Stimulated activated CD4-positive, alpha-beta T cell treated with anti-CD3 and anti-CD28 coated beads, Interleukin-12 subunit alpha, Interleukin-12 subunit beta, amount 100 ng/mL, for 24 hours (primary cell): ENCODE measurements at places on chromosomes 6 and 20.

GRCh38 chr6:14775528-14775927 lies 470.3 kb upstream of the JARID2 start:
- no peak for DNase-seq

DNA sequence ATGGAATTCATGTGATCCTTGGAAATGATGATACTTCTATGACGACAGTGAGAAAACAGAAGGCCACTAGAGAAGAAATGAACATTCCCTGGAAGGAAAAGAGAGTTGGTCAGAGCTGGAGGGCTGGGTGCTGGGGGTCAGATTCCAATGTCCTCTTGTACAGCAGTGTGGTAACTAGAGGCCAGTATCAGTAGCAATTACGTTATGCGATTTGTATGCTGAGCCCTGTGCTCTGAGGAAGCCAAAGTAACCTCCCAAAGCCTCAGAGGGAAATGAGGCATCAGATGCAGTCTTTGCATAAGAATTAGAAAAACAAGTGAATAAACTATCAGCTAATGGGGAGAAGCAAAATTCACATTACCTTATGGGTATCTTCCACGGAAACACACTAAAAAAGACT lies 65.5 kb upstream of the SLC4A11 start:
- no peak for DNase-seq

GRCh38 chr6:111764238-111765175 lies 108.7 kb downstream of the FYN start:
- peak; percentile 61 for DNase-seq

DNA sequence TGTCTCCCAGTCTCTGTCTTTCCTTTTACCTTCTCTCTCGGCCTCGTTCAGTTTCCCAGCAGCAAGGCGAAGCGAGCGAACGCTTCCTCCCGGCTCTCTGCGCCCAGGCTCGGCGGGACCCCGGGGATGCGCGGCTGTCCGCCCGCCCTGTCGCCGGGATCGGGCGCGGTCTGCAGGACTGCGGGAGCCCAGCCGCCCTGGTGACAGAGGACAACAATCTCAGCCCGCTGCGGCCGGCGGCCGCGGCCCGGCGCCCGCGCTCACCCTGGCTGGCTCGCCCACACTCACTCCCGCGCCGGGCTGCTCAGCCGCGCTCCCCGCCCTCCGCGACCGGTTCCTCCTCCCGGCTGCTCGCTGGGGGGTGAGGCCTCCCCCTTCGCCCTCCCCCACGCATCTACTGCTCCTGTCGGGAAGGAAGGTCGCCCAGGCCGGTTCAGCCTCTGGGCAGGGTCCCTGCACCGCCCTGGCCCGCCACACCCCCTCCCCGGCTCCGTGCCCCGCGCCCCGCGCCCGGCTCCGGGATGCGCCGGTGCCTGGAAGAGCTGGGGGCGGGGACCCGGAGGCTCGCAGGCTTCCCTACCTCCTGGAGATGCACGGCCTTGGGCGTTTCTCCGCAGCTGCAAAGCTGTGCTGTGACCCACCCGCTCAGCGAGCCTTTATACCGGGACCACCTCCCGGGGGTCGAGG lies 410 bp downstream of the SYNE1 start:
- DNase-seq, result no peak

GRCh38 chr20:57438552-57438951 lies 47.4 kb downstream of the RBM38 start:
- DNase-seq, result no peak

- no peak for DNase-seq
Observed at GRCh38 chr6:111992851-111993250, 61.1 kb upstream of the CCN6 start.

GRCh38 chr6:126102358-126102757 lies 116.0 kb downstream of the TRMT11 start:
- DNase-seq, result no peak

DNA sequence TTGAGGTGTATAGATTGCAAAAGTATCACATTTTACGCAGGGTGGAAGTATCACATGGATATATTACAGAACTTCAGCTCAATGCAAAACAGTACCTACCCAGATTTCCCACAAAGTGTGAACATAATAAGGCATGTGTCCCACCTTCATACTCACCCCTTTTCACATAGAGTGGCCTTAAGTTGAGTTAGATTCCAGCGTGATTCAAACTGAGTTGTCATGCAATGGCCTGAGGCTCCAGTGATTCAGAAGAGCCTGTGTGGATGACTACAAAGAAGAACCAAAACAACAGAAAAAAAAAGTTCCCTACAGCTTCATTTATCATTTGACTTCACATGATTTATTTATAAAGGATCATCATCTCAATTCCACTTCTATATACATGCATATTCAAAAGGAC lies 309.7 kb downstream of the SLC35F1 start:
- DNase-seq, result no peak

DNA sequence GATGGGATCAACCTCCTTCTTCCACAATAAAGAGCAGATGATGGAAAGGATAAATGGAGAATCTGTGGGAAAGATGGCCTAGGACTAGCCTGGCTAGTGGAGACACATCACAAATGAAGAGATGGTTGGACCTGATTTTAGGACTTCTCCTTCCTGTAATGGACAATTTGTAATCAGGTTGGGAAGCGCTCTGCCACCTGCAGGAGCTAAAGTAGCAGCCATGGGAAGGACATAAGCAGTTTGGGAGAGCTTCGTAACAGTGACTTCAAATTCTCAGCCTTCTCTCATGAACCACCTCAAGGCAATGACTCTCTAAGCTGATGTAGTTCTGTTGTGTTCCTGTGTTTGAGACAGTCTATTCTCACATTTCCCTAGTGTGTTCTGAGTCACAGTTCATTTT lies 137.9 kb upstream of the BMP2 start:
- no peak for DNase-seq

DNA sequence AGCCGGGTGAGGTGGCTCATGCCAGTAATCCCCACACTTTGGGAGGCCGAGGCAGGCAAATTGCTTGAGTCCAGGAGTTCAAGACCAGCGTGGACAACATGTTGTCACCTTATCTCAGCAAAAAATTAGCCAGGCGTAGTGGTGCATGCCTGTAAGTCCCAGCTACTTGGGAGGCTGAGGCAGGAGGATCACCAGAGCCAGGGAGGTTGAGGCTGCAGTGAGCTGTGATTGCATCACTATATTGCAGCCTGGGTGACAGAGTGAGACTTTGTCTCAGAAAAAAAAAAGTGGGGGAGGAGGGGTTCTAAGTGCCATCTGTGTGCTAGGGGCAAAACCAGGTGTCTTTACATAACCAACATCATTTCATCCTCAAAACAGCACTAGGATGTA lies 48.3 kb downstream of the CDK5RAP1 start:
- no peak for DNase-seq

DNA sequence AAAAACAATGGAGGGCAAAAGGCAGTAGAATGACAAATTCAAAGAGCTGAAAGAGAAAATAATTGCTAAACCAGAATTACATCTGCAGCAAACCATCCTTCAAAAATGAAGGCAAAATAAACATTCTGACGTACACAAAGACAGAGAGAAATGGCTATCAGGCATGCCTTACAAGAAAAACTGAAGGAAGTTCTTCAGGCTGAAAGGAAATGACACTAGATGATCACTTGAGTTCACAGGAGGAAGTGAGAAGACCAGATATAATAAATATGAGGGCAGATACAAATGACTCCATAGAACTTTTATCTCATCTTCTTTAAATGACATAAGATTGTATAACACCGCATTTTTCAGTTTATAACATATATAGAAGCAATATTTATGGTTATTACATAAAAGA lies 30.0 kb downstream of the DZANK1 start:
- no peak for DNase-seq

DNA sequence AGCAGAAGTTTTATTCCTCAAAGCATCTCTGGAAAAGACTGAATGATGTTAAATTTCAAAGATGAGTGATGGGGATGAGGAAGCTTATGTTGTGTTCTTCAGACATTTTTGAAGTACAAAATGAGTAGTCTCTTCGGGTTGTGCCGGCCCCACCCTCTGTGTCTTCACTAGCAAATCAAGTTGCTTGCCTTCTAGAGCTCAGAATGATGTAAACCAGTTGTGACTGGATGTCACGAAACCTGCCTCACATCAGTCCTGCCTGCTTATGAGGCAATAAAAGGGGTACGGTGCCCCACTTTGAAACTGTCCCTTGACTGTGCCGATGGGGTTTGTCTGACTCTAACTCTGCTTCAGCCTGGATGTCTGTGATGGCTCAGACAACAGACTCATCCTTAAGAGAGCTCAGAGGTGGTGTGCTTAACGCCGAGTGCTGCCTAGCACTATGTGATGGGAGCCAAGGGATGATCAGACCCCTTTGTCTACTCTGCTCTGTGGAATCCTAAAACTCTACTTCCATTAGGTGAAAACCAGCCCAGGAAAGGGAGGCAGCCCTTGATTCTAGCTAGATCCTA lies 19.0 kb downstream of the TOMM34 start:
- DNase-seq, result no peak

DNA sequence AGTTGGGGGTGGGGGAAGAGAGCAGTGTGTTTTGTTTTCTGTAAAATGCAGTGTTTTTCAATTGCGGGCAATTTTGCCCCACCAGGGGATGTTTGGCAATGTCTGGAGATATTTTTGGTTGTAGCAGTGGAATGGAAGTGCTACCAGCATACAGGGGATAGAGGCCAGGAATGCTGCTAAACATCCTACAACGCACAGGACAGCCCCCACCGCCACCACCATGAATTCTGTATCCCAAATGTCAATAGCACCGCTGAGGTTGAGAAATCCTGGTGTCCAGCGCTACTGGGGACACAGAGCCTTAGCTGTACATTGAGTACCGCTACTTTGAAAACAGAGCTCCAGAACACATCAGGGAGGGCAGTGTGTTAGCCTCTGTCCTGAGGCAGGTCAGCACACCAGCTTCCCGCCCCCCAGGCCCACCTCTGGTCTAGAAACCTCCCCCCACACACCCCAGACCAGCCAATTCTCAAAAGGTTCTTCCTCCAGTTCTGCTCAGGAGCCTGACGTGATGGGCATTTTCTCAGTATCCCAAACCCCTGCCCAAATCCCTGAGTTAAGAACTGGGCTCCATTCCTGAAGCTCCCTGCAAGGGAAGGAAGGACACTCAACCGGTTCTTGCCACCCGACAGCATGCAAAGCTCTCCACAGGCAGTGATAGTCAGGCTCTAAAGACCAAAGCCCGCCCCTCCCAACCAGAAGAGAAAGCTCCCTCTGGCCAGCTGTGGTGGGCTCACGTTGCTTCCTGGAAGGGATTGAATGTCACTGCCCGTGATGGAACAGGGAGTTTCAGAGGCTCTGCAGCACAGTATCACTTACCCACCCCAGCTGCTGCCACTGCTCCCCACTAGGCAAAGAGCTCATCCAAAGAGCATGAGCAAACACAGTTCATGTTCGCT lies 321.5 kb upstream of the JARID2 start:
- DNase-seq, result no peak

GRCh38 chr6:15747354-15747883 lies 84.6 kb upstream of the DTNBP1 start:
- DNase-seq, result no peak

DNA sequence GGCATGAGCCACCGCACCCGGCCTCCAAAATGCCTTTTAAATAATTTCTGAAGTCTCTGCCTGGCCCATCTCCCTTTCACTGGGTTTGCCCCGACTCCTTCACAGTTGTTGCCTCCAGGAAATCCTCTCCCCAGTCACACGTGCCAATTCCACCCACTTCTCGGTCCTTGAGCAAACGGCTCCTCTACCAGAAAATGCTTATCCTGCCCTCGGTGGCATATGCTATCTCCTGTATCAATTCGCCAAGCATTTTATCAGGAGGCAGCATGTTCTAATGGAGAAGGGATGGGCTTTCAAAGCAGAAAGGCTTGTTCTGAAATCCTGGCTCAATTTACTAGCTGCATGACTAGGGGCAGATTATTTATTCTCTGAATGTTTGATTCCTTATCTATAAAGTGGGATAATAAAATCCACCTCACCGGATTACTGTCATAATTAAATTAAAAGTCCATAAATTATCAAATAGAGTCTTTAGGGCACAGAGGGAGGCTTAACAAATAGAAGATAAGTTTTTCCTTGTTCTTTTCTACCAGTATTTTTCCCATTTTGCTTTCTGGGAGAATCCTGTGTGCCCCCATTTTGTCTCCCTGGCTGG lies 66.3 kb downstream of the PPP1R3G start:
- no peak for DNase-seq

DNA sequence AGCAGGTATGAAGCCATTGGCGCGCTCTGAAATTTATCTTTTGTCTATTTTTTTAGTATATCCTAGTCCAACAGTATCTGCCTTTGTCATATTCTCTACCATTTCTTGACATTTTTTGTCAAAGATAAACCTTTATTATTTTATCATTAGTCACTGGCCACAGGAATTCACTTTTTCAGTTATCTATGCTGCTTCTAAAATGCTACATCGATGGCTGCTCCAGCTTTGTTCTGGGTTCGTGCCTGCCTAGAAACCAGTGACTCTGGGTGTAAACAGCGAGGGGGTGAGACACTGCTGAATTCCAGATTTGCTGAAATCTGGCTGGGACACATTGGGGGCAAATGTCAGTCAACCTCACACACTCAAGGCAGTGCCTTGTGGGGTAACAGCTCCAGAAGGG lies 193.4 kb downstream of the CDC5L start:
- no peak for DNase-seq

DNA sequence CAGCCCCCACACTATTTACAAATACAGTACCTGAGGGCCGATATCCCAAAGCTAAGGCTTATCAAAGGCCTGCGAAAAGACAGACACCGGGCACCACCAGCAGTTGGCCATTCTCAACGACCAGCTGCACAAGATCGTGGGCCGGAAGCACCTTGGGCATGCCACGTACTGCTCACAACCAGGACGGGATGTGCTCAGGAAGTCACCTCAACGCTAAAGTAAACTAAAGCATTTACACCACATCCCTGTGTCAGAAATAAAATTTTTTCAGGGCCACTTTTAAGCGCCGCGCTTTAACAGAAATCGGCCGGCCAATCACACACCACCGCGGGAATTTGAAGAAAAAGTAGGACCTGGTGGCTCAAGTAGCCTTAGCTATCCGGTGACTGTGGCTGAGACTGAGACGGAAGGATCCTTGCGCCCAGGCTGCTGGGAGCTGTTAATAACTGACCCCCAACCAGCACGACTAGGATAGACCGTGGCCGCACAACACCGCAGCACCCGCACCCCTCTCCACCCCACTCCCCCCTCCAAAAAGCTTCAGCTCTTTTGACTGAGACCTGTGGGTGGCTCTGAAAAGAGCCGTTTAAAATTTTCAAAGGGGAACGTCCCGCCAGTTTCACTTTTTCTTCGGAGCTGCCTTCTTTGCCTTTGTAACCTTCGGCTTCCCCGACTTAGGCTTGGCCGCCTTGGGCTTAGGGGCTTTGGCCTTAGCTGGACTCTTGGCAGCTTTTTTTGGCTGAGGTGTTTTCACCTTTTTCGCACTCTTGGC lies 131.2 kb upstream of the BTN3A2 start:
- DNase-seq, result peak; percentile 24
